A549 treated with RU486 at 1 μM for 4 hours (cell line): ENCODE measurements at places on chromosomes 2 and 18. TPM values are rescaled to one million over a fixed set of nuclear protein-coding genes. Genes with fewer than 3 reads are reported as not detected.

The AQP12B gene
- total RNA-seq, result not detected in 5 replicates

The PTH2R gene
- not detected in 5 replicates for total RNA-seq

The MAPRE3 gene
- total RNA-seq, result 12.3 to 16.4 TPM (median 14.0 TPM) in 5 replicates

The DTNA gene
- 0.14 to 0.39 TPM (median 0.17 TPM) in 4 of 5 replicates, not detected in the other for total RNA-seq

The TGOLN2 gene
- 74.7 to 107 TPM (median 104 TPM) in 5 replicates for total RNA-seq

The BMP10 gene
- total RNA-seq, result not detected in 5 replicates

The RUFY4 gene
- not detected in 5 replicates for total RNA-seq

The GRP gene
- total RNA-seq, result not detected in 5 replicates

The MTHFD2 gene
- 159 to 187 TPM (median 175 TPM) in 5 replicates for total RNA-seq

The POTEJ gene
- not detected in 5 replicates for total RNA-seq

The PKDCC gene
- total RNA-seq, result 18.8 to 26.4 TPM (median 24.5 TPM) in 5 replicates

The MMADHC gene
- total RNA-seq, result 58.1 to 102 TPM (median 87.8 TPM) in 5 replicates

The PTRHD1 gene
- 43.9 to 79.0 TPM (median 54.0 TPM) in 5 replicates for total RNA-seq

The LYG1 gene
- total RNA-seq, result 1.1 to 1.8 TPM (median 1.5 TPM) in 5 replicates

The GKN2 gene
- total RNA-seq, result 1.8 to 3.5 TPM (median 2.8 TPM) in 5 replicates
